ENCODE measurements at places on chromosomes 2 and 18.

- no peak for DNase-seq
These were observed 476.6 kb downstream of the CNTNAP5 start for GRCh38 chr2:124501575-124502152.

GRCh38 chr2:225670111-225670974, 270.8 kb downstream of the NYAP2 start:
- no peak for DNase-seq

DNA sequence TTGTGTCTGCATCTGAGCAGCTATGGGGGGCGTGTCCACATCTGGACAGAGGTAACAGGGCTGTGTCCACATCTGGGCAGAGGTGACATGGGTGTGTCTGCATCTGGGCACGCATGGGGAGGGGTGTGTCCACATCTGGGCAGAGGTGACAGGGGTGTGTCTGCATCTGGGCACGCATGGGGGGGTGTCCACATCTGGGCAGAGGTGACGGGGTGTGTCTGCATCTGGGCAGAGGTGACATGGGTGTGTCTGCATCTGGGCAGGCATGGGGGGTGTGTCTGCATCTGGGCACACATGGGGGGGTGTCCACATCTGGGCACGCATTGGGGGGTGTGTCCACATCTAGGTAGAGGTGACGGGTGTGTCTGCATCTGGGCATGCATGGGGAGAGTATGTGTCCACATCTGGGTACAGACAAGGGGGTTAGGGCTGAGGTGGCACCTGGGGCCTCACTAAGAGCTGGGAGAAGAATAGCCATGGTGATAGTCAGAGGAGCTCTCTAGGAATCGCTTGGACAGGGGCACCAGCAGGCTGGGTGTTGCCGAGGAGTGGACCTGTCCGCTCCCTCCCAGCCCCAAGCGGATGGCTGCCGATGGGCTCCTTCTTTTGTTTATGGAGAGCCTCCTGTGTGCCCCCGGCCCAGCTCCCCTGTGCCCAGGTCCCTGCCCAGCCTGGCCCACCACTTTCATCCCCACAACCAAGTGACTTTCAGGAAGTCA, 177.8 kb downstream of the EIPR1 start:
- no peak for DNase-seq

- DNase-seq: peak; percentile 14
These were observed 35.4 kb downstream of the STAT4 start for GRCh38 chr2:191115391-191115790.

DNA sequence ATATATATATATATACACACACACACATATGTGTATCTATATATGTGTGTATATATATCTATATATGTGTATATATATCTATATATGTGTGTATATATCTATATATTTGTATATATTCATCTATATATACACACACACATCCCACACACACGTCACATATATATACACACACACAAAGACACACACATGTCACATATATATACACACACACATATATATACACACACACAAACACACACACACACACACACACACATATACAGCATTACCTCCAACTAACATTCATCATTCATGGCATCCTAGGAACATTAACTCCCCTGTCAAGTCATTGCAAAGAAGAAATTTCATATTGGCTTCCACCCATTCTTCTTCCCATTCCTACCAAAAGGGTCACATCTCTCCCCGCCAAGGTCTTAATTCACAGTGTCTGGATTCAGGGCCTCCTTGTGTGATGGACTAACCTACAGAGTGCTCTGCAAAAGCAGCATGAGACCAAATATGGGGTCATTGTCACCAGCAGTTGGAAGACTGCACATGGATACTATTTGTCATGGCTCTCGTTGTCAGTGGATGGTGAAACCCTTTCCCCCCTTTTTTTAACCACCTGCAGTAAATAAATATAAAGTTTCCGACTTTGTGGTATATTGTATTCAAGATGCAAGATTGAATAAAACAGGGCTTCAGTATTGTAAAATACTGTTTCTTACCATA, 67.0 kb downstream of the IRS1 start:
- no peak for DNase-seq

DNA sequence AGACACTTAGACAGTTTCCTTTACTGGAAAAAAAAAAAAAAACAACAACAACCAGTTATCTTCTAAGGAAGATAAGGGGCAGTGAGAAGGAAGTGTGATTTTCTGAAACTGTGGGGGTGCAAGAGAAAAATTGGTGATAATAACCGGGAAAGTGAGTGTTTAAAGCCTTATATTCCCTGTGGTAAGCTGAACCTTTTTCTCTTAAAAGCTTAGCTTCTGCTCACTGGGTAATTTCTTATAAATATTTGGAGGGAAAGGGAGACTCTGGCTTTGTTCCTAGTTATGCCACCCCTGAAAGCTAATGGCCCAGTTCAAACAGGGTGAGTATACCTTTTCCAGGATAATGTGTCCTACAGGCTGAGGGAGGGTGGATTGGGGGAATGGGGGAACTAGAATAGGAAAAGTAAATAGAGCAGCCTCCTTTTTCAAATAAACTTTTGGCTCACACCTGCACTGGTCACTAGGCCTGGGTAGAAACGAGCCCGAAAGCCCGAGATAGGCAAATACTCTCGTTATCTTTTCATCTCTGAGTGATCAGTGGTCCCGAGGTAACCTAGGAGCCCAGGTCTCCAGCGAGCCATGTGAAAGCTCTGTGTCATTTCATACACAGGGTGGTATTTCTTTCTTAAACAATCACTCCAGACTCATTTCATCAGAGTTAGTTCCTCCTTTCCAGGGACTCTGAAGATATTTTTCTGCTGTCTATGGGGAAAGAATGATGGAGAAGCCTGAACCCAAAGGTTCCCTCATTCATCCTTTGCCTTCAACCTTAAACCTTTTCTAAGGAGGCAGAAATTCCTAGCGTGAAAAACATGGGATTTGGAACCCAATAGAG, 15.5 kb upstream of the SRBD1 start:
- no peak for DNase-seq

DNA sequence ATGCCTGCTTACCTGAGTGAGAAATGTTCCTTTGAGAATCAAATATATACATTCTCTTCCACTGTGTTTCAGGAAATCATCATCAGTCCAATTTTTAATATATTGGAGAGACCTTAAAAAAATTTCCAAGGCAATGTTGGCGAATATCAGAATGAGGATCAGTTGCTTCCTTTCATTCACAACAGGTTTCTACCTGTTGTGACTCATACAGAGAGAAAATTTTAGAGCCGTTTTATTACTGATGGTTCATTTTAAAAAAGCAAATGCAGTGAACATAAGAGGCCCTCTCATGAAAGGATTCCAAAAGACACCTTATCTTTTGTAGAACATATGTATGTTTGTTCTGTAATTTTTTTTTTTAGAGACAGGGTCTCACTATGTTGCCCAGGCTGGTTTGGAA, 42.0 kb downstream of the TTC39C start:
- DNase-seq: no peak

DNA sequence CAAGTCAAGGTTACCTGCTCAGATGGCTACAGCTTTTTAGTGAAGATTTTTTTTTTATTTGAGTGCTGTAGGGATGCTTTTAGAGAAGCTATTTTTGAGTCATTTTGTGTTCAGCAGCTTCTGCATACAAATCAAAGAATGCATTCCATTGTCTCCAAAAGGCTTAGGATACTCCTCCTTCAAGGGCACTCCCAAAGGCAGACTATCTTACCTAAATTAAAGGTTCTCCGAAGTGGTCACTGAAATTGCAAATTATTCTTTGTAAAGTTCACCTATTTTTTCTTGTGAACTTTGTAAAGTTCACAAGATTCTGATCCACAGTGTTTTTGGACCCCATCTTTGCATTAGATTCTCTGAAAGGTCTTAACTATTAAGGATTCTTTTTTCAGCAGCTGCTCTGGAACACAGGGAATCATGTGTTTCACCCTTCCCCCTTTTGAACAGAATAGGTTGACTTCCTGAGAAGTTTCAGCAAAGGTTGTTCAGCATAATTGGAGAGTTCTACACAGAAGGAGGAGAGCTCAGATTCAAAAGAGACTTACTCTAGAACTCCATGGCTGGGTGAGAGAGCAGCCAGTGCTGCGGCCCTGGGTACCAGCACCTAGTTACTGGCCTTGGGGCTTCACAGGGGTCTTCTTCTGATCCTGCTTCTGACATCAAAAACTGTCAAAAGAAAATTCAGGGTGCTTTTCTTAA, 14.5 kb downstream of the CLIP4 start:
- no peak for DNase-seq

DNA sequence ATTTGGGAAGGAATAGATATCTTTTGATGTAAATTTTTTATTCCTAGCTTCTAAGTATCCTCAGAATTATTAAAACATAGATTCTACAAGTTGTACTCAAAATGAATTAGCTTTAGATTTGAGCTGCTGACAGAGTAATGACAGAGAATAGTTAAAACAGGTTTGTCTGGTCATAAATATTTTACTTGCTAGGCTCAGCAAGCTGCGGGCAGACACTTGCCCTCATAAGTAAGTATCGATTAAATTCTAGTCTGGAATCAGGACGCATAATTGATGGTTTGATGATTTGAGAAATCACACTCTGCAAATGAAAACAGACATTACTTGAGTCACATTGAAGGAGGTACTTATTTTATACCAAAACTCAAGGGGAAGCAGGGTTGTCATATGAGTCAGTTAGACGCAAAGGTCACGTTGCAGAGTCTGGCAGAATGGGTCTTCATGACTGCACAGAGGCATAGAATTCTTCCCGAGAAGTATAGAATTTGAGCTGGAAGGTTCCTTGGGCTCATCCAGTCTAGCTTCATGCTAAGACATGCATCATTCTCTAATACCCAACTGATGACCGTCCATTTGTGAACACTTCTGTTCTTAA, 27.5 kb downstream of the ARL4C start:
- no peak for DNase-seq

- DNase-seq: no peak
These were observed 86.9 kb upstream of the NABP1 start for GRCh38 chr2:191591025-191591424.

GRCh38 chr2:127220102-127220767, at the start of gene CYP27C1:
Gene CYP27C1 (minus strand): TSS chr2:127220299. CDS start chr2:127220270, 29 bp downstream.
- DNase-seq: no peak

- no peak for DNase-seq
These were observed 1.6 kb upstream of the RMDN2 start for GRCh38 chr2:37923308-37924055.

DNA sequence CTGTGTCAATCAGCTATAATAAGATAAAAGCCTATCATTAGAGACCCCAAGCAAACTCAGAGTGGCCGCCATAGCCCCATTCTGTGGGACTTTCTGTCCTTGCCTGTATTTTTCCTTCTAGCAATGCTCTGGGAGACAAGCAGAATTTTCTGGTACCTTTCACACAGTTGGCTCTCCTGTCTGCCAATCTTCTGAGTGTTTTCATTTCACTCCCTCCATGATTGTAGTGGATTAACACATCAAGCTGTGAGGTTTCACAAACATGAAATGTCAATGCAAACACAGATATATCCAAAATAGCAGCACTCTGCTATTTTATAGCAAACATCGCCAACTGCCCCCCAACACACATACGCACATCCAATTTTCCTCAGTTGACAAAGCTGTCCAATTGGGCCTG, 64.9 kb downstream of the C1D start:
- no peak for DNase-seq

DNA sequence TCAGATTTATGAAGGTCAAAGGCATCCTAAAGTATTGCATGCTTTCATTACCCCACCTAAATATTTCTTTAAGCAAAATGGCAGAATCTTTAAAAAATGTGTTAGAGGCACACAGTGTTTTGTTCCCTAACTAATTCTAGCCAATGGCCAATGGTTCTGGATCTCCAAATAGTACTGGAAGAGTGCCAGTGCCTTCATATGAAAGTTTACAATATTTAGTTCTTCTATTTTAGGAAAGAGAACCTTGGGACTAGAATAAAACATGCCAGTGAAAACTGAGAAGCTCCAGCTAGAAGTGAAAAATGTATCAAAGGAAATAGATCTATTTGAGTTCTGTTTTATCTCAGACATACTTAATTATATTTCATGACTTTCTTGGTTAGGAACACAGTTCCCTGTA, 37.1 kb downstream of the TACR1 start:
- no peak for DNase-seq

GRCh38 chr2:177273408-177273807, 8.9 kb upstream of the NFE2L2 start:
- DNase-seq: no peak

GRCh38 chr2:118773826-118774225, 73.6 kb downstream of the EN1 start:
- DNase-seq: no peak

DNA sequence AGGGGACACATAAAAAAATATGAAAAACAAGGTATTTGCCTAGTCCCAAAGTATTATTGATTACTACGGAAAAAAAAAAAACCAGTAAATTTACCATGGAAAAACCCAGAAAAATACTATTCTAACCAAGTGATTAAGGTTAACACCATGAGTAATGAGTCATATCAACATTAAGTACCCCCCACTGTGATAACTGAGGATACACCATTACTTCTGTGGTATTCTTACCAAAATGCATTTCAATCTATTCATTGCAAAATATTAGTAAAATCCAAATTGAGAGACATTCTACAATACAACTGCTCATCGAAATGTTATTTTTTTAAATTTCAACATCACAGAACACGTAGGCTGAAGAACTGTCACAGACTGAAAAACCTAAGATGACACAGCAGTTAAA, 669.8 kb downstream of the ZEB2 start:
- no peak for DNase-seq

DNA sequence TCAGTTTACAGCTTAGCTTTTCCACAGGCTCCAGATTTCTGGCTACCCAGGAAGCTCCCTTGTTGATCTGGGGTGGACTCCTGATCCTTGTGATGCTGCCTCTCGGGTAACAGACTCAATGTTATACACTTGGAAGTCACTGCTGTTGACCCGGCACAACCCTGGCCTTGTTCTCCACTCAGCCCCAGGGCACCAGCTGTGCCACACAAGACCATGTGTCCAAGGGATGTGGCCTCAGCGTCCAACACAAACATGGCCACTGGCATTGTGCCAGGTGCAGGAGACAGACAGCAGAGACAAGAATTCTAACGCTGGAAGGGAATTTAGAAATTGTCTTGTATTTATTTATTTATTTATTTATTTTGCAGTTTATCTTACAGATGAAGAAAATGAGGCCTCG, 39.0 kb upstream of the PPP4R1 start:
- DNase-seq: no peak

GRCh38 chr2:60499651-60500265, 53.7 kb downstream of the BCL11A start:
- no peak for DNase-seq

- no peak for DNase-seq
These were observed 155.0 kb downstream of the CERS6 start for GRCh38 chr2:168611091-168611490.

DNA sequence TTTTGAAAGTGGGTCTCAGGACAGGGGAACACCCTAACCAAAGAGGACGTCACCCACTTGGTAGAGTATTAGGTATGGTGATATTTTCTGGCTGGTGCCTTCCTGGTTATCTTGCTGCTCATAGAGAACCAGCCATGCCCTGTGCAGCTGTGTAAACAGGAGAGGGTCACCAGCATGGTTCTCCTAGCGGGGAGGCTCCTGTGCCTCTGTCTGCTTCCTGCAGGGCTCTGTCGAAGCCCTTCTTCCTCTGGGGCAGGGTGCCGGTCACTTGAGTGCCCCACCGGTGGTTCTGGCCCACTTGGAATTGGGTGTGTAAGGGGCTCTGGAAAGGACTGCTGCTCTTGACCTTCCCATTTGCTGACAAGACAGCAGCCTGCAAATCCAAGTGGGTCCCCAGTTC, 131.6 kb upstream of the MSH6 start:
- no peak for DNase-seq

Measured in stimulated activated CD8-positive, alpha-beta memory T cell treated with anti-CD3 and anti-CD28 coated beads, Interleukin-2, amount 100 ng/mL, for 1 hour (primary cell).